ENCODE measurements at places on chromosomes 5 and 9.

DNA sequence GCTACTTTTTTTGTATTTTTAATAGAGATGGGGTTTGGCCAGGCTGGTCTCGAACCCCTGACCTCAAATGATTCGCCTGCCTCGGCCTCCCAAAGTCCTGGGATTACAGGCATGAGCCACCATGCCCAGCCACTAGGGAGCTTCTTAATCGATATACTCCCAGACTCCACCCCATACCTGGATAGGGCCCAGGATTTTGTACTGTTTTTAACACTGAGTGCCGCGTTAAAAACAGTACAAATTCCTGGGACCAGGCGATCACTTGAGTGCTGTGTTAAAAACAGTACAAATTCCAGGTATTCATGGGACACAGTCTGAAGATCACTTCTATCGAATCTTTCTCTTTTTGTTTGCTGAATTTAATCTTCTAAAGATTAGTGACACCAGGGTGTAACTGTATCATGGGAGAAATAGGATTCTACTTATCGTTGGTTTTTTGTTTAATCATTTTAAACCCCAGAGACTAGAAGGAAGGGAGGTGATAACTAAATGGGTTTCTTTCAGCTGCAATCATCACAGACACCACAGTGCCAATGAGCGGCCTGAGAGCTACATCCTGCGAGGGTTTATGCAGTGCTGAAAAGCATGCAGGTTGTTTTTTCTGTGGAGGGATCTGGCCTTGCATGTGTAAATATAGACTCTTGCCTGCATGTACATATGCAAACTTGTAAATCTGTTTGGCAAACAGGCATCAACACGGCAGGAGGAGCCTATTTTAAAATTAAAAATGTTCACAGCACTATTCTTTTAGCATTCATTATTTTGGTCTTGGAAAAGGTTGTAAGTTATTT is 303.8 kb upstream of the WWC1 start:
- no peak for DNase-seq

GRCh38 chr9:34087370-34087769 is 38.7 kb upstream of the UBAP2 start:
- no peak for DNase-seq

- no peak for DNase-seq
These were observed 22.7 kb upstream of the UGCG start for GRCh38 chr9:111873901-111874300.

DNA sequence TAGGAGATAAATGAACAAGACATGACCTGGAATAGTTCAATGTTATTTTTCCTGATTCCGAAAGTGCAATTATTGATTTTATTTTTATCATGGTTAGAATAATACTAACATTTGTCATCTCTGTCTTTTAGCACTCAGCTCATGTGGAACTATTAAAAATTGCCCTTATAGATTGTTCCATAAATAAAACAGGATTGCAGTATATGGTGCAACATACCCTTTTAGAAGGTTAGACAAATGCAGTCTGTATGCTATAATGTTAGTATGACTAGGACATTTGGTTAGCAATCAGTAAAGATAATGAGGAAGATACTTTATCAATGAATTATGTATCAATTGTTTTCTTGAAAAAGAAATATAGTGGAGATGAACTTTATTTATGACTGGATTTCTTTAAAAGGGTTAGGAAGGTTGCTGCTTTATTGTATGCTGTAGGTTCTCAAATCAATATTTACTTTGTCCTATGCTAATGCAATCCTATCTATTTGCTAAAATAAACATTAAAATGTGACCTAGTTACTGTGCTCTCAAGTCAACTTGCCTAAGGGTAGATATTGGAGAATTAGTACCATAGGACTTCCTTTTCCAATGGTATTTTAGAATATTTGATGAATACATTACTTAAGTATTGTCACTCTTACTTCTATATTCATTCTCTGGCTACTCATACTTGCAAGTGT is 348.9 kb upstream of the ISL1 start:
- DNase-seq = no peak

GRCh38 chr5:60295423-60295822 is 401.9 kb upstream of the PDE4D start:
- DNase-seq = peak; percentile 59

GRCh38 chr5:35902046-35902672 is 36.3 kb downstream of the CAPSL start:
- DNase-seq = peak; percentile 46

DNA sequence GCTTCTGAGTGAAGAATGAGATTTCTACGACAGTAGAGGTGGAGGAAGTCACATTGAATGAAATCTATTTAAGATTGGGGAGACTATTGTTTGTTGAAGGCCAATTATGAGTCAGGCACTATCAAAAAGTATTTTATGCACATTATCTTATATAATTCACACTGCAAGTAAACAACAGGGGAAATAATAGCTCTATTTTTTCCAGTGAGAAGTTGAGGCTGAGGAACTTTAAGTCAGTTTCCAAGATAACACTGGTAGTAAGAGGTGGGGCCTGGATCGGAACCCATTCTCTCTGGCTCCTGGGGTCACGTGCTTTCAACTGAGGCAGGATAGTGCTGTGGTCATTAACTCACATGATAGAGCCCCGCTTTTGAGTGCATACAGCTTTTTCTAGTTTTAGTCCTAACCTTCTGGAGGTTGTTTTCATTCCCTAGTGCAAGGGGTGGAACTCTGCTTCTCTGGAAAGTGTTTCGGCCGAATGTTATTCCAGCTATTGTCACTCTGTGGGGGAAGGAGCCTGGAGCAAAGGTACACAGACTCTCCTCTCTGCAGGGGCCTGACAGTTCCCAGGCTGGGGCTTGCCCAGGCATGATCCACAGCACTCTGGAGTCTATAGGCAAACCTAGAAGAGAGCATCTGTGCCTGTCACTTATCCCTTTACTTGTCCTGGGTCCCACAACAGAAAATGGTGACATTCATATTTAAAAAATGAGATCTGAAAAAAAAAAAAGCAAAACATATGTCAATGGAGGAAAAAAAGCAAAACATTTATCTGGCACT is 352.4 kb upstream of the ACTBL2 start:
- DNase-seq = no peak

DNA sequence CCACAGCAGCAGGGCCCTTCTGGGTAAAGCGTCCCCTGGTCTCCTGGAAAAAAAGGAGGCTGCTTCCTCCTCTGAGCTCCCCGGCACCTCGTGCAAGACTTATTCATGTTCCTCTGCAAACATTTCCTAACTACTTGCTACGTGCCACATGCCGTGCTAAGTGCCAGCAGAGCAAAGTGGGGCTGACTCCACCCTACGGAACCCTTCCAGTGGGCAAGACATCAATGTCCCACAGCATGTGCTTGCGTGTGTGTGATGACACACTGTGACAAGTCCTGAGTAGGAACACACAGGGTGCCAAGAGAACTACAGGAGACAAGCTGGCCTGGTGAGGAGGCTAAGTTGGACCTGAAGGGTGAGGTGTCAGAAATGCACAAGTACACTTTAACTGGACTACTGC is 57.4 kb downstream of the SEMA4D start:
- DNase-seq = no peak

Measured in OCI-M1 (cell line).